ENCODE measurements at places on chromosomes 13 and 19.

DNA sequence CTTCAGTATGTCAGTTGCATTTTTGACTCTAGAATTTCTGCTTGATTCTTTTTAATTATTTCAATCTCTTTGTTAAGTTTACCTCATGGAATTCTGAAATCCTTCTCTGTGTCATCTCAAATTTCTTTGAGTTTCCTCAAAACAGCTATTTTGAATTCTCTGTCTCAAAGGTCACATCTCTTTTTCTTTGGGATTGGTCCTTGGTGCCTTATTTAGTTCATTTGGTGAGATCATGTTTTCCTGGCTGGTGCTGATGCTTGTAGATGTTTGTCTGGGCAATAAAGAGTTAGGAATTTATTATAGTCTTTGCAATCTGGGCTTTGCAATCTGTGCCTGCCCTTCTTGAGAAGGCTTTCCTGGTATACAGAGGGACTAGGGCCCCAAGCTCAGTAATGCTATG is 18.5 kb upstream of the KBTBD7 start:
- DNase-seq = no peak
- H3K27ac ChIP-seq = no peak overlapping the region
- no peaks in the 10 kb centered on the region for H3K4me1 ChIP-seq

DNA sequence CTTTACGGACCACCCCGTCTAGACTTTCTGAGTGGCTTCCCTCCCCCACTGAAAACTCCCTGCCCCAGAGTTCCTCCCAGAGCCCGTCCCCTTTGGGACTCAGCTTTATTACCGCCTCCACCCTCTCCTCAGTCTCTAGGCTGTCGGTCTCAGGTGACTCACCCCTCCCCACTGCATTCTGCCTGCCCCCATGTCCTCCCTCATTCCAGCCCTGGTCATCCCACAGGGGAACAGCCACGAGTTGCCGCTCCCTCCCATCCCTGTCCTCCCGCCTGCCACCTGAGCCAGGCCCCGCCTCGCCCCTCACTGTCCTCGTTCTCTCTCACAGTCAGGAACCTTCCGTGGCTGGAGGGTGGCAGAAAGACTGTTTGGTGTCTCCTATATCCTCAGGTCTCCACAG is 57.3 kb downstream of the SMARCA4 start:
- no peaks in the 10 kb centered on the region for H3K4me1 ChIP-seq
- no peak overlapping the region for H3K4me3 ChIP-seq
- no peak for DNase-seq
- no peaks in the 10 kb centered on the region for H3K27me3 ChIP-seq
- H3K27ac ChIP-seq = no peak overlapping the region

GRCh38 chr19:48870048-48870447 is 1.6 kb upstream of the PLEKHA4 start:
- H3K36me3 ChIP-seq = peaks cover 18% of the 10 kb centered on the region
- peaks cover 6% of the 10 kb centered on the region for H3K27me3 ChIP-seq
- no peak for DNase-seq
- H3K4me3 ChIP-seq = no peak overlapping the region
- H3K4me1 ChIP-seq = peaks cover 32% of the 10 kb centered on the region

DNA sequence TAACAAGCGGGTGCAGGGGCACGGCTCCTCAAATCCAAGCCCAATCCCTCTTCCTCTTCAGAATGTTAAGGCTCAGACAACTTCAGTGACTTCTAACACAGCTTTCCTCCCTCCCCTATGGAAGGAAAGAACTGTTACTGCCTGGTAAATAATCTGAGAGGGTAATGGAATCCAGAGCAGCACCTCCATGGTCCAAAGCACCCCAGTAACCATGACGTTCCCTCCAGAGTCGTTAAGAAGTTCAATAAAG is 969 bp downstream of the AKT2 start:
- H3K4me3 ChIP-seq = peak overlapping the region; percentile 89
- DNase-seq = no peak
- peak overlapping the region; percentile 100 for H3K27ac ChIP-seq

Measured in memory B cell (primary cell).